ENCODE measurements at places on chromosomes 11 and 22.
A peak's percentile ranks its signal among the peaks of the same experiment; 100 is the strongest.

- DNase-seq, result no peak
Measured at GRCh38 chr11:120651836-120652235, 140.3 kb downstream of the GRIK4 start.

DNA sequence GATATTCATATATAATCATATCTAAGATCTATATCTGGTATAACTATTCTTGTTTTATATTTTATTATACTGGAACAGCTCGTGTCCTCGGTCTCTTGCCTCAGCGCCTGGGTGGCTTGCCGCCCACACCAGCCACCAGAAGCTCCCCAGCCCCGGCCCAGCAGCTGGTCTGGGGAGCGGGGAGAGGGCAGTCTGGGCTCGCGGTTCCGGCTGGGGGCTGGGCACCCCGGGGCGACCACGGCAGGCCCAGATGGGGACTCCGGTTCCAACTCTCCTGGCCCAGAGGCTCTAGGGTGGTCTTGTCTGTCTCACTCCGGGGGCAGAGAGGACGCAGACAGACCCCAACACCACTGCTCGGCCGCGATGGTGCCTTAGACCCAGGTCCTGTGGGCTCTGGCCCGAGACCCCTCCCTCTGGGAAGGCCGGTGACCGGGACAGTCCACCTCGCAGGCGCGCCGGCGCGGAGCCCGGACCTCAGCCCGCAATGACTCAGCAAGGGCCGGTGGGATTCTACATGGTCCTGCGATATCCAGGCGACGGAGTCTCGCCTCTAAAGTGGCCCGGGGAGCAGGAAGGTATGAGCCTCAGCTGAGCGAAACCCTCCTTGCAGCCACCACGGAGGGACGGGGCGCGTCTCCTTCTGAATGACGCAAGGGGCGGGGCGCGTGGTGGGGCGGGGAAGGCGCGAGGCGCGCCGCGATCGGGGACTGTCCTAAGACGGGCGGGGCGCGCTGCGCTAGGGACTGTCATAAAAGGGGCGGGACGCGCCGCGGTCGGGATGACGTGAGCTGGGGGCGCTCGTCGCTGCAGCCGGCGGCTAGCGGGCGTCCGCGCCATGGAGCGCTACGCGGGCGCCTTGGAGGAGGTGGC is at the start of gene DGCR6:
Gene DGCR6, plus strand, starts transcription at position 781 of the 870 bp plus-strand sequence. Its CDS starts 55 bp downstream, at position 836.
- DNase-seq, result no peak

DNA sequence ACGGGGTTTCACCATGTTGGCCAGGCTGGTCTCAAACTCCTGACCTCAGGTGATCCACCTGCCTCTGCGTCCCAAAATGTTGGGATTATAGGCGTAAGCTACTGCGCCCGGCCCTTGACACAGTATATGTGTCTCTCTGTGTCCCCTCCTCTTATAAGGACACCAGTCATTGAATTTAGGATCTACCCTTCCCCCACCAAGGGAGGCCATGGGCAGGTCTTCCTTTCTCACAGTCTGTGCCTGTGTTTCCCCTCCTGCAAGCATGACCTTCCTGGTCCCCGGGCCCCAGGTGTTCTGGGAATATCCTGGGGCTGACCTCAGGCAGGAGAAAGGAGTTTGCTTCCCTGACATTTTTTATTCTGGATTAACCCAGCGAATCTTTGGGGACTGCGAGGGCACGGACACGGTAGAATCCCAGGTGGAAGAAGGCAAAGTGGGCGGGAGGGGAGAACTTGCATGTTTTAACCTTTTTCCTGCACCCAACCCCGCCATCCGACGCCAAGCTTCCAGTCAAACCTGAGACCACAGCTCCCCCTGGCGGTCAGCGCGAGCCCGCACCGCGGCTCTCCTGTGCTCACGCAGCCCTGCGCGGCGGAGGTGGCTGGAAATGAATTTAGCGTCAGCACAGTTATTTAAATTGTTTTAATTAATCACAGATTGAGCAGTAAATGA is 42.1 kb upstream of the ISX start:
- DNase-seq, result no peak

DNA sequence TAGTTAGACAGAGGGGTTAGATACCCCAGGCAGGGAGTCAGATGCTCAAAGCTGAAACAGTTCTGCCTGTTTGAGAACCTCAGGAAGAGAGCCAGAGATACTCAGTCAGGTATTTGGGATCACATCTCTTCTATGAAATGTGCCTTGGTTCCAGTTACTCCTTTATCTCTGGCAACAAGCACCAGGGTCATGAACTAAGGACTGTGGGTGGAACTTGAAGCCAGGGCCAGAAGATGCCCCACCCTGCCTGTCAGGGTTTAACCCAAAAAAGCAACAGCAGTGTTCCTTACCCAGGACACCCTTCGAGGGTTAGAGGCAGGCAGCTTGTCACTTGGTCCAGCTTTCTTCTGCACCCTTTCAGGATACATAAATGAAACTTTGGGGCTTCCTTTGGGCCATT is 15.0 kb upstream of the WT1 start:
- DNase-seq, result no peak

GRCh38 chr11:121449123-121449522 is 3.0 kb upstream of the SORL1 start:
- DNase-seq, result peak; percentile 58

DNA sequence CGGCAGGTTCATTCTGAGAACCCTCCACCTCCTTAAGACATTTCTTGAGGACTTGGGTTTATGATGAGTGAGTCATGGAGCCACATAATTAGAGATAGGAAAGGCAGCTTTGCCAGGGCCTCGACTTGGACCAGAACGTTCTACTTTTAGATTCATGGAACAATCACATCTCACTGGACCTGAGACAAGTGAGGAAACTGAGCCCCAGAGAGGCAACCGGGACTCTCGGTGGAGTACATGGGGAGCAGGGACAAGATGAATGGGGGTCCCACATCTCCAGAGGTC is 59.5 kb downstream of the LINC01488 start:
- no peak for DNase-seq

DNA sequence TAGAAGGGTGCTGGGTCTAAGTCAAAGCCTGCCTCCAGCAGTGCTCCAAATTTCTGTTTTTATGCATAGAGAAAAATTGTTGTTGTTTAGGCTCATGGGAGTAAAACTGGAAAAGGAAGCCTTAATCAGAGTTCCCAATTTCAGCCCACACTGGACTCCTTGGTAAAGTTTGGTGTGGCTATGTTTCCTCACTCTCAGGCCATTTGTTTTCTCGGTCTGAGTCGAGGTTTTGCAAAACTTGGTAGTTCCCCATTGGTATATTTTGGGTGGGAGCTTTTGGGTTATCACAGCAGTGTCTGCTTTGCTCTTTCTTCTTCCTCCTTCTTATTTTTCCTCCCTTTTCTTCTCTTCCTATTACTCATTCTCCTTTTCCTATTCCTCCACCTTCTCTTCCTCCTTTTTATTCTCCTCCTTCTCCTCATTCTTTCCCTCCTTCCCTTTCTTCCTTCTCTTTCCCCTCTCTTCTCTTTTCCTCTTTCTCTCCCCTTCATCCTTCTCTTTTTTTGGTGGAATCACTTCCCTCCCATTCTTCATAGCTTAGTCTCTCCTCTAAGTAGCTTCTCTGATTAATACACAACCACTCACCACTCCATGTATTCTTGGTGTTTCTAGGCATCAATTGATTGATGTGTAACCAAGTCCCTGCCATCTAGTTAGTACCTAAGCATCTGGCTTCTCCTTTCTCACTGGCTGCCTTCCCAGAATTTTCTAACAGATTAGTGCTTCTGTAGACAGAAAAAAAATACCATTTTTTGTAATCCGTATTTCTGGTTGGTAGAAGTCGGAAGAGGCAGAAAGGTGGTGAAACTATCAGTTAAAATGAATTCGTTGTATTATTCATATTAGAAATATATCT is 10.1 kb downstream of the SLC5A1 start:
- DNase-seq, result no peak

- no peak for DNase-seq
Measured at GRCh38 chr11:40149721-40150120, 1309.7 kb downstream of the LRRC4C start.

DNA sequence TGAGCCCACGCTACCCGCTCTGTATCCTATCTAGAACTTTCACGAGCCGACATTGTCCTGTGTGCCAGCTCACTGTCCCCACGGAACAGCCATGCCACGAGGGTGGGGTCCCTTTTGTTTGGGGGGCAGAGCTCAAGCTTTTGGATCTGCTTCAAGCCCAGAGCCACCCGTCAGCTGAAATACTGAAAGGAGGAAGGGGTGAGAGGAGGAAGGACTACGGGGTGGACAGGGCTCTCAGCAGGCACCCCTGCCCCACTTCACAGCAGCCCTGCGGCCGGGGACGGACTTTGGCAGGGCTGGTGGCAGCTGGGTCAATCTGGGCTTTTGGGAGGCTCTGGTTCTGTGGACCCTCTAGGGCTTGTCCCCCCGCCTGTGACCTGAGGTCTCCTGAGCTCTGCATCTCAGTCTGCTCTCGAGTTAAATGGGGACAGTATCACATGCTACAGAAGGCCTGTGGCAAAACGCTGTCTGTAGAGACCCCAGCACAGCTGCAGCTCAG is 30.0 kb upstream of the MUC5AC start:
- DNase-seq, result no peak

GRCh38 chr11:128731041-128731663 is 37.3 kb downstream of the FLI1 start:
- DNase-seq, result no peak

DNA sequence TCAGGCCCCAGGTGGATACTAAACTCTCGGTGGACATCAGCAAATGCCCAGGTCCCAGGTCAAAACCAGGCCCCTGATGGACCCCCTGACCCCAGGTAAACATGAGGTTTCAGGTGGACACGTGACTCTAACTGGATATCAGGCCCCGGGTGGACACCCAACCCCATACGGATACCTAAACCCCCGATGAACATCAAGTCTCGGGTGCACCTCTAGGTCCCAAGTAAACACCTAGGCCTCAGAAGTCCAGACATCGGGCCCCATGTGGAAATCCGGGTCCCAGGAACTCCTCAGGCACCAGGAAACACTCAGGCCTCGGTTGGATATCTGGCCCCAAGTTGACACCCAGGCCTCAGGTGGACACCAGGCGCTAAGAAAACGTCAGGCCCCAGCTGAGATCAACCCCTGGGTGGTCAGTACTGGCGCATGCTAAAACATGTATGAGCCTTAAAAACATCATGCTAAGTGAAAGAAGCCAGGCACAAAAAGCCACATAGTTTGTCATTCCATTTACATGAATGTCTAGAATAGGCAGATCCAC is 54.4 kb upstream of the SEPTIN5 start:
- no peak for DNase-seq

- DNase-seq, result no peak
Measured at GRCh38 chr11:34263441-34264091, 94.2 kb downstream of the ABTB2 start.

DNA sequence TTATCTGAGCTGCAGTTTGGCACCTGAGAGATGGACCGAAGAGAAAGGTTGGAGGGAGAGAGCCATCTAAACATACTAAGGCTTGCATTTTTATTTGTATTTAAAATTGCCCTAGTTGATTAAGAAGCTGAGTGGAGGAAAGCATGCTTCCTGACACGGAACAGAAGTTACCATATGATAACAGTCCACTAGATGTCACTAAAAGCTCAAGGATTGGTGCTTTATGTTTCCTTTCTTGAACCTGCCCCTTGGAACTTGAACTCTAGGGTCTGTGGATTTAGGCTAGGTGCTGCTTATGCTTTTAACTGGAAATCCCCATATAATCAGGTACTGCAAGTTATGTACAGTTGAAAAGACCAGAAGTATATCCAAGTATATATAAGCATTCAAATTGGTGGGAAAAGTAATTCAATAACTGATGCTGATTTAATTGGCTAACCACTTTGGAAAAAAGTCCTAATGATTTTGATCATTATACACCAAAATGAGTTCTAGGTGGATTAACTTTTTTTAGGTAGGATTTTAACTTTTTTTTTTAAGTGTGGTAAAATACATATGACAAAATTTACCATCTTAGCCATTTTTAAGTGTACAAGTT is 9.5 kb downstream of the RBMXL2 start:
- peak; percentile 47 for DNase-seq

- DNase-seq, result no peak
Measured at GRCh38 chr11:134200688-134201087, 23.1 kb downstream of the NCAPD3 start.

GRCh38 chr11:112548641-112549040 is 288.0 kb upstream of the PLET1 start:
- no peak for DNase-seq

- DNase-seq, result no peak
Measured at GRCh38 chr22:20086763-20087162, 6.7 kb downstream of the DGCR8 start.

- DNase-seq, result no peak
Measured at GRCh38 chr11:64384981-64385944, 26.3 kb downstream of the RPS6KA4 start.

GRCh38 chr11:63846897-63847296 is 8.0 kb downstream of the MARK2 start:
- DNase-seq, result no peak

GRCh38 chr22:46596819-46597218 is 23.4 kb upstream of the GRAMD4 start:
- DNase-seq, result no peak

Data from CD4-positive, alpha-beta memory T cell (primary cell).